ENCODE measurements at places on chromosomes 2 and 18. TPM values are rescaled to one million over a fixed set of nuclear protein-coding genes. Genes with fewer than 3 reads are reported as not detected.

GRCh38 chr18:61085036-61085435 lies 248.2 kb upstream of the CDH20 start:
- no peak for DNase-seq
- H3K4me3 ChIP-seq, result no peak overlapping the region
- H3K27me3 ChIP-seq, result no peaks in the 10 kb centered on the region
- no peaks in the 10 kb centered on the region for H3K36me3 ChIP-seq
- H3K4me1 ChIP-seq, result no peaks in the 10 kb centered on the region
- no peak overlapping the region for H3K27ac ChIP-seq

GRCh38 chr2:17309741-17310339 lies 208.4 kb downstream of the RAD51AP2 start:
- H3K4me3 ChIP-seq, result no peak overlapping the region
- no peak for DNase-seq
- no peaks in the 10 kb centered on the region for H3K4me1 ChIP-seq
- H3K36me3 ChIP-seq, result no peaks in the 10 kb centered on the region
- H3K27me3 ChIP-seq, result no peaks in the 10 kb centered on the region

Gene CXCR1
- not detected for total RNA-seq

GRCh38 chr2:167069855-167070254 lies 181.6 kb downstream of the XIRP2 start:
- no peaks in the 10 kb centered on the region for H3K4me1 ChIP-seq
- H3K4me3 ChIP-seq, result no peak overlapping the region
- H3K27me3 ChIP-seq, result no peaks in the 10 kb centered on the region
- H3K27ac ChIP-seq, result no peak overlapping the region

Gene MORN2
- total RNA-seq, result 17.9 TPM

DNA sequence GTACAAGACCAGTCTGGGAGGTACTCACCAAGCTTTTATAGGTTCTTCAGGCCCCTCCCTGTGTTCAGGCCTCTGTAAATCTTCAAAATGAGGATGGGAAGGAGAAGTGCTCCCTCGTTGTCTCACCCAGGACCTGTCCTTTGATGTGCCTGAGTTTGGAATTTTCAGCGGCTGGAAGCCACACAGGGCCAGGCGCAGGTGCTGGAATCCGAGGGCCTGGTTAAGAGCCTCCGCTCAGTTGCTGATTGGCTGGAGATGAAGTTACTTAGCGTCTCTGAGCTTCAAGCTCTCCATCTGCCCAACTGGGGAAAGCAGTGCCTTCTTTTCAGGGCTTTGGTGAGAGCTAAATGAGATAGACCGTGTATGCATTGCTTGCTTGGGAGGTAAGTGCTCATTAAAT lies 30.0 kb downstream of the HJURP start:
- no peak for DNase-seq
- H3K36me3 ChIP-seq, result no peaks in the 10 kb centered on the region
- H3K4me1 ChIP-seq, result no peaks in the 10 kb centered on the region
- no peak overlapping the region for H3K27ac ChIP-seq
- no peaks in the 10 kb centered on the region for H3K27me3 ChIP-seq

DNA sequence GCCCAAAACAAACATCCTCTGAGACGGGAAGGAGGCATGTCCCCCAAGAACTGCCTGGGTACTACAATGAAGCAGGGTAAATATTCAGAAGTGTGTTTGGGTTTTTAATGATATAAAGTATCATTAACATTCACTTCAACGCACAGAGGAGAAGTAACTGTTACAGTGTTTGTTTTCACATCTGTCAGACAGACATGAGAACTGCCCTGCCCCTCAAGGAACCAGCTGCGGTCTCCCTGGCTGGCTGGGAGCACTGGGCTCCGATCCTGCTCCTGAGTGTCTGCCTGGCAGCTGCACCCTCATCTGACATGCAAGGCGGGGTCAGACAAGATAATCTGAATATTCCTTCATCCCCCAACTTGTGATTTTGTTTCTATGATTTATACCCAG lies 75.6 kb downstream of the MBP start:
- H3K27me3 ChIP-seq, result no peaks in the 10 kb centered on the region
- DNase-seq, result no peak
- peaks cover 4% of the 10 kb centered on the region for H3K36me3 ChIP-seq

Gene GKN1
- total RNA-seq, result not detected

- H3K27ac ChIP-seq, result no peak overlapping the region
- peaks cover 15% of the 10 kb centered on the region for H3K4me1 ChIP-seq
- H3K27me3 ChIP-seq, result no peaks in the 10 kb centered on the region
- no peak for DNase-seq
- no peaks in the 10 kb centered on the region for H3K36me3 ChIP-seq
- H3K4me3 ChIP-seq, result no peak overlapping the region
These were observed 46.6 kb downstream of the ZNF516 start for GRCh38 chr18:76448256-76449110.

- H3K36me3 ChIP-seq, result no peaks in the 10 kb centered on the region
- no peak overlapping the region for H3K27ac ChIP-seq
- H3K4me3 ChIP-seq, result no peak overlapping the region
- no peak for DNase-seq
- no peaks in the 10 kb centered on the region for H3K27me3 ChIP-seq
These were observed 202.4 kb upstream of the AGAP1 start for GRCh38 chr2:235291461-235291860.

Gene ADRA2B
- total RNA-seq, result 0.24 TPM

Data from CD8-positive, alpha-beta memory T cell (primary cell).